Ovary (tissue), 10 donors: ENCODE measurements at places on chromosomes 1 and 21.

- DNase-seq: peak; percentile 82
Observed at GRCh38 chr1:154760469-154760933, 109.6 kb downstream of the KCNN3 start.

DNA sequence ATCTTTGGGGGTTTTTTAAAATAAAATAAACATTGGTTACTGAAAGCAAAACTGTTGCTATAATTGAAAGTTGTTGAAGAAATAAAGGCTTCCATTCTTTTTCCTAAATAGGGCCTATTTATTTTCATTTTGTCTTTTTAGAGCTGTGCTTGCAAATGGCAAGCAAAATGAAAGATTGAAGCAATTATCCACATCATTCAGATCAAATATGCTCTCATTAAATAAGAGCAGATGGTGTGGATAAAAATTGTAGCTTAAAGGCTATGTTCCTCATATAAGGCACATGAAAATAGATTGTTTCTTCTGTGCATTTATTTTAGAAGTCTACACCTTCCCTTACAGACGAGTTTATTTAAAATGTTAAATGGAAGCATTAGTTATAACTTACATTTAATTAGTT, 1317.7 kb downstream of the MRPL39 start:
- DNase-seq: no peak

GRCh38 chr1:33074193-33074945, 6.6 kb upstream of the AZIN2 start:
- no peak for DNase-seq

DNA sequence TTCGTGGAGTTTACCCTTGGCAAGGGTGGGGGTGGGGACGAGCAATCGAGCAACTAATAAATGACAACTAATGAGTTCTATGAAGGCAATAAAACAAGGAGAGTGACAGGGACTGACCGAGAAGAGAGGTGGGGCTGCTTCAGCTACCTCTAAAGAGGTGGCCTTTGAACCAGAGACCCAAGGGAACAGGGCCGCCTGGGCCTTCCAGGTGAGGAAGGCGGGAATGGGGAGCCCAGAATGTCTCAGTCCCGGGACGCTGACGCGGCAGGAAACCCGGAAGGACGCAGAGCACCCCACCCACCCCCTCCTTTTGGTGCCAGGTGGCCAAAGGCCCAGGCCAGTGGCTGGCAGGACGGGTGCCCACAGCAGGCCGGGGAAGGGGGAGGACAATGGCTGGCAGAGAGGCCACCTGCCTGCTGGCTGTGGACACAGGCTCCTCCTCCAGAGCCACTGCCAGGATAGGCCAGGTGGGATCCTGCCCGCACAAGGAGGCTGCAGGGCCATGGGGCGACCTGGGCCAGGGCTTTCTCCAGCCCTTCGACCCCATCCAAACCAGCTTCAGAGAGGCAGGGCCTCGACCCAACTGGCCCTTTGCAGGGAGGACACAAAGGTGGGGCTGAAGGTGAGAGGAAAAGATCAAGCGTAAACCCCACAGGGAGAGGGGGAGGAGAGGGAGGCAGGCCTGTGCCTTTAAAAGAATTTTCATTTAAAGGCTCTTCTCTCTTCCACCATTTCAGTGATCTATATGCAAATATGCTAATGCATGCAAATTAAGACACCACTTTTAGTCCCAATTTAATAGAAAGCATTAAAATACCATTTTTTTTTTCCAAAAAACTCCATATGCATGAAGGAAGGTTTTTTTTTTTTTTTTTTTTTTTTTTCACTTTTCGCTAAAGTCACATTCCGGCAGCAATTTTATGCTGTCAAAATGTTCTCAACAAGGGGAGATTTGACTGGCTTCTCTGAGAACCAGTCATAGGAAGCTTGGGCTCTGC, 58.1 kb downstream of the CASZ1 start:
- DNase-seq: no peak

GRCh38 chr1:5830771-5831599, 161.2 kb downstream of the NPHP4 start:
- DNase-seq: peak; percentile 47

DNA sequence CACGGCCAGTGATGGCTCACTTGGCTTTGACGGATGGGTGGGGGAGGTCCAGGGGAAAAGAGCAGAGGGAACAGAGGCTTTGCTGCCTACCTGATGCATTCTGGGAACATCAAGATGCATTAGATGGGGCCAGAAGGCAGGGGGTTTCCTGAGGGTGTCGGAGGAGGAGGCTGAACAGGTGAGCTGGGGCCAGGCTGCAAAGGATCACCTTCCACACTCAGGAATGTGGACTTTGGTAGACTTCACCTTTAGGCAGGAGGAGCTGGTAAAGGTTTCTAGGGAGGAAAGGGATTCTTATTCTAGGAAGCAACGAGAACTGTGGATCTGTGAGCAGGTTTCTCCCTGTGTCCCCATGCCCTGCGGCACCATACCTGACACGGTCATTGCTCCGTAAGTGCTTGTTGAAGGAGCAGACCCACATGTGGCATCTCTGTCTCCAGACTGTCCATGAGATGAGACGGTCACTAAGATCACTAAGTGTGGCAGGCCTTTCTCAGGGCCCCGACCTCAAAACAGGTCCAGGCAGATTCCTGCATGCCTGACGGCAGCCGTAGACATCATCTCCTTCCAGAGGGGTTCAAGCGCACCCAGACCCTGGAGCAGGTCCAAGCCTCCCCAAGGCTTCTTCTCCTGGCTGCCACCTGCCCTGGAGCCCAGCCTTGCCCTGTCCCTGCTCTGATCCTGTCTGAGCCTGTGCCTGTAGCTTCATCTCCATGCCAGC, 89.1 kb upstream of the SLC25A33 start:
- DNase-seq: no peak
